ENCODE measurements at places on chromosomes 11 and 22.

- no peak for DNase-seq
Measured at GRCh38 chr22:17514084-17514483, 49.2 kb upstream of the SLC25A18 start.

- DNase-seq, result no peak
Measured at GRCh38 chr22:39179841-39180335, 27.4 kb upstream of the CBX7 start.

DNA sequence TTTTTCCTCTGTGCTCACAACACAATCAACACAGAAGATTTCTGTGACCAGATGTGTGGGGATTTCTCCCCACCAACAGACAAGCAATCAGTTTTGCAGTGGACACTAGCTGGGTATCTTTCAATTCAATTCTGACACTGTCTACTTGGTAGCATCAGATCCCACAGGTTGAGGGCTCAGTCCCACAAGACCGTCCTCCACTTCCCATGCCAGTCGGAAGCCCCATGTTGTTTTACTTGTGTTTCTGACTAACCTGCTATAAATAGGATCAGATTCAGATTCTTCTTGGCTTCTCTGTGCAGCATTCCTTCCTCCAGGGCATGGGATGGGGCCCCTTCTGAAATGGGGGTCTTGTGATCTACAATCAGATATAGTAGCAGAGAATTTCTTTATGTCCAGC lies 19.6 kb downstream of the ACER3 start:
- DNase-seq, result no peak

- no peak for DNase-seq
Measured at GRCh38 chr11:33552756-33553155, 147.9 kb downstream of the C11orf91 start.

- DNase-seq, result no peak
Measured at GRCh38 chr11:29962243-29962642, 54.6 kb downstream of the KCNA4 start.

DNA sequence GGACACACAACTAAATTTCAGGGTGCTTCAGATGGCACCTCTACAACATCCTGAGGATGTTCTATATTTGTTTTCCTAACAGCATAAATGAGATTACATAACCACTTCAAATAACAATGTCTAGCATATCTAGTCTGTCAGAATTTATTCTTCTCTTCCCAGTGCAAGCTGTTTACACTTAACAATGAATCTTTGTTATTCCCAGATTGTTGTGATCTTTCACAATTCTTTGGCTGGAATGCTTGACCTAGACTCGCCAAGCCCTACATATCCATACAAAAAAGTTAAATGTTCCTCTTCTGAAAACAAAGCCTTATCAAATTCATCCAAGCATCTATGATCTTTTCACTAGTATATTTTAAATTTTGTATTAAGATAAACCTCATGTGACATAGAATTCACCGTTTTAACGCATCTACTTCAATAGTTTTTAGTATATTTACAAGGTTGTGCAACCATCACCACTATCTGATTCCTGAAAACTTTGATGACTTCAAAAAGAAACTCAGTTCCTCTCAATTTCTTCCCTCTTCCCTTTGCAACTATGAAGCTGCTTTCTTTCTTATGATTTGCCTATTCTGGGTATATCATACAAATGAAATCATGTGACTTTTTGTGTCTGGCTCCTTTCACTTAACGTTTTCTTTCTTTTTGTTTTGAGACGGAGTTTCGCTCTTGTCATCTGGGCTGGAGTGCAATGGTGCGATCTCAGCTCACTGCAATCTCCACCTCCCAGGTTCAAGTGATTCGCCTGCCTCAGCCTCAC lies 61.7 kb upstream of the CHRNA10 start:
- DNase-seq, result peak; percentile 28

- DNase-seq, result peak; percentile 67
Measured at GRCh38 chr11:123054301-123055065, 7.5 kb downstream of the HSPA8 start.

GRCh38 chr11:71184421-71185210 lies 67.8 kb downstream of the SHANK2 start:
- DNase-seq, result no peak

- no peak for DNase-seq
Measured at GRCh38 chr11:121670805-121671282, 218.1 kb upstream of the SORL1-AS1 start.

DNA sequence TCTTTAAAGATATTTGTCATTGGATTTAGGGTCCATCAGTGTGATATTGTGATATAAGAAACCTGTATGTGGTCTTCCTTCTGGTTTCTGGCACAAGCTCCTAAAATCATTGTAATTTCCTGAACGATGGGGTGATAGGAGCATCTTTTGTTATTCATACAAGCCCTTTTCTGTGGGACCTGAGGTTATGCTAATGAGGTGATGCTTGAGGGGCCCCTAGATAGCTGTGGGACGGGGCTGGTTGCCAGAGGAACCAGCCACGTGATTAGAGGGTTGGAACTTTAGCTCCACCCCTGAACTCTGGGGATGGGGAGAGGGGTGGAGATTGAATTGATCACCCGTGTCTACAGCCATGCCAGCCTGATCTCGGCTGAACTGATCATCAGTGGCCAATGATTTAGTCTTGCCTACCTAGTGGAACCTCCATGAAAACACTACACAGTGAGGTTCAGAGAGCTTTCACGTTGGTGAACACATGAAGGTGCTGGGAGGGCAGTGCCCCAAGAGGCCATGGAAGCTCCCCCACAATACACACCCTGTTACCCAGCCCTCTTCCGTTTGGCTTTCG lies 62.8 kb downstream of the BCR start:
- no peak for DNase-seq

- no peak for DNase-seq
Measured at GRCh38 chr22:37080438-37080837, 28.9 kb downstream of the KCTD17 start.

DNA sequence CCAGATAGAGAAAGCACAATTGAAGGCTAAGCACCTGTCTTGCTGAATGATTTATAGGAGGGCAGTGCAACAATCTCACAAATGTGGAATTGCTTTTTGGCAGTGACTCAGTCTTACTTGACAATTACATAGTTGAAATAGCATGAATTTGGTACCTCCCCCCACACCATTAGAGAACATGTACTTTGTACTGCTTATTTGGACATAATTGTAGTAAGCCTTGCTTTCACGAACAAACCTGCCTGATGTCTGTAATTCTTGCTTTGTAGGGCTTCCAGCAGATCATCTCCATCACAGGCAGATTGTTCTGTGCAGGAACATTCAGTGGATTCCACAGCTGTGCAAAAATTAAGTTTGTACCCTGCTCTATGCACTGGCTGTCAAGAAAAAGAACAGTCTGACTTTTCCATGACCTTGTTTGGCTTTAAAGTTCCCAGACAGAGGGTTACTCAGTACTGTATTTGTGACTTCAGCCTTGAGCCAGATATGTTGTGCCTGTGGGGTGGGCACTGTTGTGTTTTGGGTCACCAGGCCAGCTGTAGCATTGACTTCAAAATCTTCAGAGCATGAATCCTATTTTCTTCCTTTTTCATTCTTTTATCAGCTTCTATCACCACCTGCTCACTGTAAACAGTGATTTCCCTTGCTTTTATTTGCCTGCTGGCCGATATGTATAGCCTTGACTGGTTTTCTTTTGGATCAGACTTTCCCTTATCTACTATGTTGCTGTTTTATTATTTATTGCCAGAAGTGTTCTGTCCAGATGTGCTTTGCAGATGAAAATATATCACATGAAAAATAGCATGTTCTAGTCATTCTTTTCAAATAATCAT lies 941.0 kb upstream of the CHORDC1 start:
- DNase-seq, result no peak

DNA sequence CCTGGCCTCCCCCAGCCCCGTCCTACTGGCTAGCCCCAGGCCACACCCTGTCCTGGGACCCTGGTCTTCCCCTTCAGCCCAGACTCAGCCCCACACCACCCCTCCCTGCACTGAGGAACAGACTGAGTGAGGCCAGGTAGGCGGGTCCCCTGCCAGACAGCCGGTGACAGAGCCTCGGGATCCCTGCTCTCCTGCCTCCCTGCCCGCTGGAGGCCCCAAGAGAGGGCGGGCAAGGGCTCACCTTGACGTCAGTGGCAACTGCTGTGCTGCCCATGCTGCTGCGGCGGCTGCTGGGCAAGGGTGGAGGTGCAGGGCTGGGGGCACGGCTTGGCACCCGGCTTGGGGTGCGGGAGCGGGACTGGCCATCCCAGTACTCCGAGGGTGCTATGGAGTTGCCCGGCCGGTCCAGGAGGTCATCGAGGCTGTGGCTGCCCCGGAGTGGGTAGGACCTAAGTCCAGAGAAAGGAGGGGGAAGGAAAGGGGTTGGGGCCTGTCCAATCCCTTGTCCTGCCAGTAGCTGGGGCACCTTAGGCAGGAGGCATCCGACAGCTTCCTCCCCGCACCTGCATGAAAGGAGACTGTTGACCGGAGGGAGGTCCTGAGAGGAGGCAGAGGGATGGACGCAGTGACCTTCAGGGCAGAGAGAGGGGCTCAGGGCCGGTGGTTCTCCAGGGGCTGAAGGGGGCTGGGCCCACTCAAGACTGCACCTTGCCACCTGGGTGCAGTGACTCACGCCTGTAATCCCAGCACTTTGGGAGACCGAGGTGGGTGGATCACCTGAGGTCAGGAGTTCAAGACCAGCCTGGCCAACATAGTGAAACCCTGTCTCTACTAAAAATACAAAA lies 2.2 kb upstream of the SLC16A8 start:
- DNase-seq, result no peak

- no peak for DNase-seq
Measured at GRCh38 chr11:21948876-21949275, 244.0 kb upstream of the ANO5 start.

DNA sequence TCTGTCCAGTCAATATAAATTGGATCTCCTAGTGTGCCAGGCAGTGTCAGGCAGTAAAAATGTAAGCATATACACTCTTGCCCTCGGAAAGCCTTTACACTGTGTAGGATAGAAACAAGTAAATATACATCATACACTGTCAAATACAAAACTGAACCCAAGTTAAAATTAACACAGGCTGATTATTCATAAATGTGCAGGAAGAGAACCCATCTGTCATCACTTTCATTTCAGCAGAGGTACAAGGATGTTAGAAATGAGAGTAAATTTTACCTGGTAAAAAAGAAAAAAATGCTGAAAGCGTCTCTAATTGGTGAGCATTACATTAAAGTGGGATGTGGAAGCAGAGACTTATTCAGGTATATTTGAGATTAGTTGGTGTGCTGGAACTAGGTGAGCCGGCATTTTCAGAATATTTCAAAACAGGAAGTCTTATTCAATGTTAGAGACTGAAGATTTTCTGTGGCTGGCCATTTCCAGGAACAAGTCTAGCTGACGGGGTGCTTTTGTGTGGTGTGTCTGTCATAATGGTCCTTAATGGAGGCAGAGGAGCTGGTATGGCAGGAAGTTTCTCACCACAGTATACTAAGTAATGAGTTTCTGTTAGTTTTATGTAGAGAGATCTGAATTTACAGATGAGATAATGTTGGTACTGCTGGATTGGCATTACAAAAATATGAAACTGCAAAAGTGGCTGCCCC lies 192.6 kb downstream of the CASP12 start:
- DNase-seq, result peak; percentile 93

- no peak for DNase-seq
Measured at GRCh38 chr11:117589063-117589462, 208.0 kb downstream of the DSCAML1 start.

GRCh38 chr11:66192181-66192863 lies 76.1 kb upstream of the RAB1B start:
- DNase-seq, result no peak

GRCh38 chr11:119433358-119433725 lies 10.4 kb upstream of the THY1 start:
- DNase-seq, result no peak

GRCh38 chr11:18707811-18708340 lies 9.3 kb downstream of the TMEM86A start:
- peak; percentile 49 for DNase-seq

DNA sequence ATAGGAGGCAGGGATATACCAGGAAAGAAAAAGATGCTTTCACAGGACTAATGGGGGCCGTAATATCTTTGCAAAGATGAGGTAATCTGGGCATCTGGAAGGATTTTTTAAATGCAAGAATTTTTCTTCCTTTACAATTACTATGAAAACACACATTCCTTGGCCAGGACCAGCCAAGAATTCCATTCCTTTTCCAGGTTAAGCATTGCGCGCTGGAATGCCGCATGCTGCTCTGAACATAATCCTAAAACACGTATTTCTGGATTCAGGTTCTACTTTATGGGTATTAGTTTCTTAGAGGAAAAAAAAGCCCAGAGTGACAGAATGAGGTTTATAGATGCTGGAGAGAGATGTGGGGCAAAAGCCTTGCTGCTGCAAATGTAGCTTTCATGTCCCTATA lies 99.4 kb upstream of the SORL1-AS1 start:
- DNase-seq, result no peak

GRCh38 chr11:73598719-73599379 lies 937 bp upstream of the FAM168A start:
- no peak for DNase-seq

DNA sequence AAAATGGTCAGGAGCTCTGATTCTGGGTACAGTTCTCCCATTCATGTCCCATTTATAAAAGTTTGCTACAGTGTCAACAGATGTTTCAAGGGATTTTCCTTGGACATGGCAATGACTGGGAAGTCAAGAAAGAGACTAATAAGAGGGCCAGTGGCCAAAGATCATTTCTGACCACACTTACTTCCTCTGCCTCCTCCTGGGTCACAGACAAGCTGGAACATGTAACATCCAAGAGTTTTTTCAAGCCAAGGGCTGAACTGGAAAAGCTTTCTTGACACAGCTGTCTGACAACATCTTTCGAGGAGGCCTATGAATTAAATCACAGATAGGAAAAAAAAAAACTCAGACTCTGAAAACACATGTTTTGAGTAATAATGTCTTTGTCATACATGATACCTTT lies 8.7 kb downstream of the COMMD9 start:
- DNase-seq, result no peak

DNA sequence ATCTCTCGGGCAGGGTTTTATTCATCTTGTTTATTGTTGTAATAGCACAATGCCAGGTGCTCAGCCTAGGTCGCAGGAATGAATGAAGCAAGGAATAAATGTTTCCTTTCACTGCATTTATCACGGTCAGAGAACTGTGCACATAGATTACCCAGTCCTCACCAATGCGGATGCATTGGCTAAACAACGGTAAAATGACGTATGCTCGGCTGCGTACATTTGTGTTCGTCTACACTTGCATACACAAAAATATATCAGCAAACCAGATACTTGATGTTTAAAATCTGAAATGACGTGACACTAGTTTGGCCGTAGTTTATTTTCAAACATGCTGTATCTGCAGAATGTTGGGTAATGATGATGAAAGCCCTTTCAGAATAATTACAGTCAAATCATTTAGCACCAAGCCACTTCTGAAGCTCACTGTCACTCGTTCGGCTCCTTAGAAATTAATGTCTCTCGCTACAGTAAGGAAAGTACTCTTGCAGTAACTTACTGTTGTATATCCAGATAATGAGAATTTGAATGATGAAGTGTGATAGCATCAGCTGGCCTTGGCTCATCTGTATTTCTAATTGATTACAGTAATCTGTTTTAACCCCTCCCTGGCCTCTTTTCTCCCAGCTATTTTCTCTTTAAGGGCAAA lies 268.9 kb downstream of the LRRC4C start:
- no peak for DNase-seq

GRCh38 chr11:70568814-70569617 lies 170.7 kb downstream of the CTTN start:
- no peak for DNase-seq

Measured in MV-4-11 (cell line).